ENCODE measurements at places on chromosomes 16 and 17.

GRCh38 chr16:65828296-65828695 lies 538.2 kb upstream of the CDH5 start:
- no peak for DNase-seq

DNA sequence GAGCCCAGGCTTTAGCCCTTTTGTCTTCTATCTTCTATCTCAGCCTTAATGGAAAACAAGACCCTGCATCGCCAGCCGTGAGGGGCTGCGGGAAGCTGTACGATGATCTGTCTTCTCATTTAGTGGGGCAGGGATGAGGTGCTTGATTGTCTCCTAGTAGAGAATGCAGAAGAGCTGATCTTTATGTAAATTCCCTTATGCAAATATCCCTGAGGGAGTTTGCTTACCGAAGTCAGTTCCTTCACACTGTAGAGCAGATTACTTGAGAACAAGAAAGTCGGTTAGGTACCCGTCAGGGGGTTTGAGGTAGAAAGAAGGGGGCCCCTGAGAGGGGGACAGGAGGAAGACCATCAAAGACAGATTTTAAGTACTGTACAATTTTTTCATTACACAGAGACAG lies 66.2 kb downstream of the IRF8 start:
- DNase-seq = no peak

- DNase-seq = no peak
Measured at GRCh38 chr16:72367851-72368250, 195.9 kb upstream of the PMFBP1 start.

DNA sequence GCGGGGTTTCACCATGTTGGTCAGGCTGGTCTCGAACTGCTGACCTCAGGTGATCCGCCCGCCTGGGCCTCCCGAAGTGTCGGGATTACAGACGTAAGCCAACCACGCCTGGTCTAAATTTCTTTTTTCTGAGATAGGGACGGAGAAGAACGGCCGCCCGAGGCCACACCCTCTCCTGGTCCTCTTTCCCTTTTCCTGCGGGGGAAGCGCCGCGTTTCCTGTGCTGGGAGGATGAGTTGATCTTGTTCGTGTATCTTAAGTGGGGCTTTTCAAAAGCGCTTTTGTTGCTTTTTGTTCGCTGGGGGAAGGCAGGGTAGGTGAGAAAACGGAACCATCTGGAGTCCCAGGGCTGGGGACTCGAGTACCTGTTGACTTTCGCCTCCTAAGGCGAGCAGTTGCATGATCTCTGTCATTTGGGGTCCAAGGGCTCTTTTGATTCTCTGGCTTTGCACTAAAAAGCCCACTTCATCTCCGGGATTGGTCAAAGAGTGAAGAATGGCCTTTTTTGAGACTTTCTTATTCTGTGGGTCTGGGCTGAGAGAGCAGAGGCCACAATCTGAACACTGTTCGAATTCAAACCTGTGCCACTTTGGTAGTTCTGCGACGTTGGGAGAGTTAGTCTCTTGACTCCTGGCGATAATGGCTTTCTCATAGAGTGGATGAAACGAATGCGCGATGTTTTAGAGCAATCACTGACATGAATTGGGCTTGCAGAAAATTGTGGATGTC lies 1.3 kb downstream of the FUS start:
- no peak for DNase-seq

GRCh38 chr16:29148867-29149272 lies 164.0 kb downstream of the LAT start:
- no peak for DNase-seq

- no peak for DNase-seq
Measured at GRCh38 chr16:17357307-17358062, 113.3 kb downstream of the XYLT1 start.

DNA sequence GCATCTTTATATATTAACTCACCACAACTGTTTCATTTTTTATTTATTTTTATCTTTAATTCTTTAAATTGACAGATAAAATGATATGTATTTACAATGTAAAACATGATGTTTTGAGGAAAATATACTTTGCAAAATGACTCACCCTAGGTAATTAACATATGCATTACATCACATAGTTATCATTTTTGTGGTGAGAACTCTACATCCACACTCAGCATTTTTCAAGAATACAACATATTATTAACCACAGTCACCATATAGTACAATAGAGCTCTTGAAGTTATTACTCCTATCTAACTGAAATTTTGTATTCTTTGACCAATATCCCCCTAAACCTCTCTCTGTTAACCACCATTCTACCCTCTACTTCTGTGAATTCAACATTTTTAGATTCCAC lies 194.7 kb upstream of the KIF2B start:
- peak; percentile 30 for DNase-seq

DNA sequence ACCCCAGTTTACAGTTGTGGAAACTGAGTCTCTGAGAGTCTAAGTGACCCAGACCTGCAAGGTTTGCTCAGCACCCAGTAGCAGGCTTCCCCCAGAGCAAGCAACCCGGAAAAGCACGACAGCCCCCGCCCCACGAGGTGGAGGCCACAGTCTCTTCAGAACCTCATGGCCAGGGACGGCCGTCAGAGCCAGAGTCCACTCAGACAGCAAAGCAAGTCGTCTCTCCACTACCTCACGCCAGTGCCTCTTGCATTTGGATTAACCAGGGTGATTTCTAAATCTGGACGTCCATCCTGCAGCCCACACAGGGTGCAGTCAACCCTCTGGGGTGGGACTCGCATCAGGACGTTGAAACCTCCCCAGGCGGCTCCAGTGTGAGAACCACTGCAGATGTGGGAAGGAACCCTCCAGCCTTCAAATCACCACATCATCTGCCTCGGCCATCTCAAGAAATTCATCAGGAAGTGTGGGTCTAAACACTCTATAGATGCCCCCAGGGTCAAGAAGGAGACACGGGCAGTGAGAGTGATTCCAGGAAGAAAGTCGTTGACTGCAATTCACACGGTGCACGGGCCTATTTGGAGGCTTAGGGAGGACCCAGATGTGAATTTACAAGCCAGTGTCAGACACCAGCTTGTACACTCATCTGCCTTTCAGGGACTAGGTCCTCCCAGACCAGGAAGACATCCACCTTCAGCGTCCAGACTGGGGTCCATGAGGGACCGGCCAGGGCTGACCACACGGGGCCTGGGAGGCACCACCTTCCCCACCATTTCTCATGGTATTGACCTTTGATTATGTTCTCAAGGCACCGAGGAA lies 20.2 kb upstream of the RBFOX3 start:
- no peak for DNase-seq

DNA sequence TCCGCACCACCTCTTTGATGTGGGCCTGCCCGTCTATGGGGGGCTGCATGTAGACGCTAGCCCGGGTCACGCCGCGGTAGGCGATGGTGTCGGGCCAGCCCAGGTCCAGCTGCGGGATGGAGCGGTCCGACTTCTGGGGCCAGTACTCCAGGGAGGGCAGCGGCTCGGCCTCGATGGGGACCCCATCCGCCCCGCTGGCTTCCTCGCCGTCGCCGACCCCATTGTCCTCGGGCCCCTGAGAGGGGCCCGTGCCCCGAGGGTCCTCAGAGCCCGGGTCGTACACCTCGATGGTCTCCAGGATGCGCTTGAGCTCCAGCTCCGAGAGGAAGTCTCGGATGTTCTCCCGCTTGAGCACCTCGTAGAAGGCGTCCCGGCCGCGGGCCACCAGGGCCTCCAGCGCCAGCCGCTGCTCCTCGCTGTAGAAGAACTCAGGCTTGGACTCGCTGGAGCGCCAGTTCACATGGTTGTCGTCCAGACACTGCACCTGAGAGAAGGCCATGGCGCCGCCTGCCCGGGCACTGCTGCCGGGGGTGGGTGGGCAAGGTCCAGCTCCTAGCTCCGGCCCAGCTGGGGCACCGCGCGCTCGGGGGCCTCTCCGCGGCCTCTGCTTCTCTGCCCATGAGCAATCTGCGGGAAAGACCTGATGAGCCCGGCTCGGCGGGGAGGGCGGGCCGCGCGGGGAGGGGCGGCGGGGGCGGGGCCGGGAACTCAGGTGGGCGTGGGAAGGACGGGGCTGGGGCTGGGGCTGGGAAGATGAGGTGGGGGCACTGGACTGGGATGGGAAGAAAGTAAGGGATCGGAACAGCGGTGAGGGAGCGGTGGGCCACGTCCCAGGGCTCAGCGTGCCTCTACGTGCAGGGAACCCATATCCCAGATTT lies 782 bp downstream of the FAM83G start:
- DNase-seq = no peak

GRCh38 chr17:81413497-81414135 lies 18.4 kb downstream of the BAHCC1 start:
- DNase-seq = no peak

DNA sequence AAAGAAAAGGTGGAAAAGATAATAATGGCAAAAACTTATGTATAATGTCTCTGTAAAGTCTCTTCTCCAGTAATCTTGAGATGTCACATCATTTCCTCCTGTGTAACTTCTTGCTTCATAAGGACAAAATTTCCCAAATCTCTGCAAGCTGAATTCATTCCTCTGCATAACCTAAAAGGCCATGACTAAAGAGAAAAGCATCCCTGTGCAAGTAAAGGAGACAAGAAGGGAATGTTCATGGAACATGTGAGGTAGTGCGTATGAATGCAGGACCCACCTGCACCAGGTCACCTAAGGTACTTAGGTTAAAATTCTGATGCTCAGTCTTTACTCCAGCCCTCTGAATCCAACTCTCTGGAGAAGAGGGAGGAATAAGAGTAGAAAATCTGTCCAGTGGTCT lies 46.9 kb upstream of the NLK start:
- no peak for DNase-seq

- no peak for DNase-seq
Measured at GRCh38 chr17:81870131-81870980, 781 bp downstream of the ARHGDIA start.

DNA sequence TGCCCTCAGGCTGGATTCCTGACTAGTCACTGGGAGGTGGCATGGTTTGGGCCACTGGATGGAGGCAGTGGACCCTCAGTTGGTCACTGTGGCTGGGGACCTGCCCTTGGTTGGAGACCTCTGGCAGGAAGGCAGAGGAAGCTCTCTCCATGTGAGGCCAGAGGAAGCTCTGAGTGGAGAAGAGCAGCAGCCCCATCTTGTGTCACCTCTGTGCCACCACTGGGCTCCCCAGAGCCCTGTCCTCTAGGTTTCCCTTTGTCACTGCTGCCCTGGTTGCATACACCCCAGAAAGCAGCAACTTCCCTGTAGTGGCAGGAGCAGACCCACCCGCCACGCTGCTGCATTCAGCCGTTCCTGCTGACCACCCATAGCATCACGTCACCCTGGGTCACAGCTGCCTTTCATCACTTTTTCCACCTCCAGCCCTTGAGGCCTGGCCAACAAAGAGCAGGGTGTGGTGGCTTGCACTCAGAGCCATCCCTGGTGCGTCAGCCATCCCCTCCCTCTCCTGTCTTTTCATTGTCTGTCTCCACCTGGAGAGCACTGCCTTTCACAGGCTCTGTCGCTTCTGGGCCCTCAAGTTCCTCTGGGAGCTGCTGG lies 11.9 kb downstream of the CTRL start:
- no peak for DNase-seq

- DNase-seq = peak; percentile 56
Measured at GRCh38 chr16:69199382-69199781, 12.4 kb downstream of the SNTB2 start.

GRCh38 chr16:49738832-49739231 lies 117.1 kb downstream of the ZNF423 start:
- no peak for DNase-seq

DNA sequence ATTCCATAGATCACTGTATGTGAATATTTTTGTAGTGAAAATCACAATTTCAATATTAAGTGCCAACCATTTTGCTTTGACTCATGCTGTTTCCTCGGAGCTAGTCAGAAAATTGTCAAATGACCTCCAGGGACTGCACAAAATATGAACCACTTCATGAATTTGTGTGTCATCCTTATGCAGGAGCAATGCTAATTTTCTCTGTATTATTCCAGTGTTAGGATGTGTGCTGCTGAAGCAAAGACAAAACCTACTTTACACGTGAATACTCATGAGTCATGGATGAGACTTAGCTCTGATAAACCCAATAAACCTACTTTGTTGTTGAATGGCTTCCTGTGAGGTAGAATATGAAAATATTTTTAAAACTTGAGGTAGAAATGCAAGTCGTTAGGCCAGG lies 65.2 kb downstream of the SHCBP1 start:
- DNase-seq = no peak

- no peak for DNase-seq
Measured at GRCh38 chr16:70630960-70631745, 15.2 kb upstream of the IL34 start.

GRCh38 chr17:40104594-40105486 lies 4.5 kb upstream of the NR1D1 start:
- DNase-seq = no peak

- DNase-seq = no peak
Measured at GRCh38 chr17:44778656-44779210, 19.9 kb downstream of the ADAM11 start.

- no peak for DNase-seq
Measured at GRCh38 chr16:85583491-85584181, 29.5 kb upstream of the GSE1 start.

DNA sequence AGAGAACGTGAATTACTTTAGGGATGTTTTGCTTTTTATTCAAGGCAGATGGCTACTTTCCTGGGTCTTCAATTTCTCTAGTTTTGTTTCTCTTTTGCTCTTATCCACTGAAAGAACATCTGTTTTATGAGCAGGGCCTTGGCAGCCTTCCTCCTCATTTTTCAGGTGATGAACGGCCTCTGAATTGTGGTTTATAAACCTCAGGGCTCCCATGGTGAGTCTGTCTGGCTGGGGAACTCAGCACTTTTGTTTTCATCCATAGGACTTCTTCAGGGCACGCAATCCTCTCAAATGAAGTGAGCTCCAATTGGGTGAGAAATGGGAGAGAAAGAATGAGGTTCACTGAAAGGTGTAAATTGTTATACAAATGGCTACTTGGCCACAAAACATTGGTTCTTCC lies 186.4 kb upstream of the ERCC4 start:
- no peak for DNase-seq
